SHP77 treated with DMSO at 0.1 percent for 48 hours (cell line): ENCODE measurements at places on chromosomes 2 and 18.

- DNase-seq, result no peak
These were observed 136.9 kb downstream of the PXDN start for GRCh38 chr2:1607236-1607920.

DNA sequence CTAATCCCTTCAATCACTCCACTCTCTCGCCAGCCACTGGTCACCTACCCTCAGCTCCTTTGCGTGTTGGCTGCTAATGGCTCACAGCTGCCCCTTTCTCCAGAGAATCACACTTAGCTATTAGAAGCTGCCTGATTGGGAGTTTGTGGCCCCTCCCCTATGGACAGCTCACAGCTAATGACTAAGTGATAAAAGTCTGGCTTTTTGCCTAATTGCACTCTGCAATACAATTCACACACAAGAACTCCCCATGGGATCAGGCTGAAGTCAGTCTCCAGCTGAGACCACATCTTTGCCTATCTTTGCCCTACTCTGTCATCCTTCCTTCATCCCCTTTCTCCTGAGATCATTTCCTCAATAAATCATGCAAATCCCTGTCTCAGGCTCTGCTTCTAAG, 701.9 kb upstream of the RAB6C start:
- DNase-seq, result no peak

- DNase-seq, result no peak
These were observed 73.1 kb downstream of the IRS1 start for GRCh38 chr2:226726546-226726945.

GRCh38 chr2:34266908-34267697, 668.0 kb upstream of the FAM98A start:
- no peak for DNase-seq

- no peak for DNase-seq
These were observed 151.0 kb downstream of the TPO start for GRCh38 chr2:1563943-1564891.

DNA sequence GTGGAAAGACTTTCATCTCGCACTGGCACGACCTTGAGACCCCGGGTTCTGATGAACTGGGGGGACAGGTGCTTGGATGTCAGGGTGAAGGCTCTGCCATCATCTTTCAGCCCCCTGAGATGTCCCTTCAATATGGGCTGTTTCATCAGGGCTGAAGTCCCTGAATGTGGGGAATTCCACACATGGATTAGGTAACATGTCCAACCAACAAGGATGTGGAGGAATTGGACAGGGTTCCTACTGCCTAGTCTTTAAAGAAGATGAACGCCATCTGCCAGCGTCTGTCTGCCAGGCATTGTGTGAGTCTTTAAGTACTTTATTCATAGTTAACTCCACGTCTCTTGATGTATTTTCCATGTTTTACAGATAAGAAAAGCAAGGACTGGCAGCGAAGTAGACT, 5.9 kb upstream of the GRHL1 start:
- DNase-seq, result no peak
